GM23338 (cell line): ENCODE measurements at places on chromosomes 13 and 19.

DNA sequence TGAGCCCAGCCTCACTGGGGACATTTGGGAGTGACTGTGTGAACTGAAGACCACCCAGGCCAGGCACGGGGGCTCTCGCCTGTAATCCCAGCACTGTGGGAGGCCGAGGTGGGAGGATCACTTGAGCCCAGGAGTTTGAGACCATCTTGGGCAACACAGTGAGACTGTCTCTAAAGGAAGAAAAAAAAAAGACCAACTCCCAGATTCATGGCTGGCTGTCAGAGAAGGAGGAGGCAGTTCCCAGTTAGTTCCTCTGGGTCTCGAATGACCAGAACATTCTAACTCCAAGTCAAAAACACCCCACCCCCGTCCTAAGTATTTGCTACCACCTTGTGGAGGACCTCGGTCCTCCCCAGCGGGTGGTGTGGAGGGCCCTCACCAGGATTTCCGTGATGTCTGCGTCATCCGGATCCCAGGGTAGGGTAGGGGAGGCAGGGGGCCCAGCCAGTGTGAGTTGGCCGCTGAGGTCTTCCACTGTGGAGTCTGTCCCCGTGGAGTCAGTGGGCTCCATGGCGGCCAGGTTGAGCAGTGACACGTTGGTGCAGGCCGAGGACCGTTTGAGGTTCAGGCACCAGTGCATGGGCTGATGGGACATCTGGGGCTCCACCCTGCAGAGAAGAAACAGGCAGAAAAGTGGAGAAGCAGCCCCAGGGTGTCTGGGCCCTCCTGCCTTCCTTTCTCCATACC, 1.3 kb downstream of the TSKS start:
- DNase-seq: peak; percentile 73

- no peak for DNase-seq
Measured at GRCh38 chr13:112177450-112178288, 110.7 kb downstream of the SOX1 start.

DNA sequence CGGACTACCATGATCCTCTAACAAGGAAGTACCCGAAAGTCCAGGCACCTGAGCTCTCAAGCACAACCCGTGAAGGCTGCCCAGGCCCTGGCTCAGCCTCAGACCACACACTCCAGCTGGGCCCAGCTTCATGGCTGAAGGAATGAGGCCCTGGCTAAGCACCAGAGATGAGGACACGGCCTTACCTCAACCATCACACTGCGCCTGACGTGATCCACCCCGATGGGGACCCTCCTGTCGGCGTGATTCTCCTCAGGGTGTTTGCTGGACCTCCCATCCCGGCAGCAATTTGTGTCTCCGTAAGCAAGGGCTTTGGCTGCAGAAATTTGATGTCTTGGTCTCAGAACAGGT, 56.5 kb downstream of the F2RL3 start:
- no peak for DNase-seq

GRCh38 chr19:55549500-55550320, 4.4 kb upstream of the SBK3 start:
- peak; percentile 83 for DNase-seq
